Upper lobe of left lung (tissue), 6 donors: ENCODE measurements at places on chromosomes 5 and 9. TPM values are rescaled to one million over a fixed set of nuclear protein-coding genes. Genes with fewer than 3 reads are reported as not detected.

DNA sequence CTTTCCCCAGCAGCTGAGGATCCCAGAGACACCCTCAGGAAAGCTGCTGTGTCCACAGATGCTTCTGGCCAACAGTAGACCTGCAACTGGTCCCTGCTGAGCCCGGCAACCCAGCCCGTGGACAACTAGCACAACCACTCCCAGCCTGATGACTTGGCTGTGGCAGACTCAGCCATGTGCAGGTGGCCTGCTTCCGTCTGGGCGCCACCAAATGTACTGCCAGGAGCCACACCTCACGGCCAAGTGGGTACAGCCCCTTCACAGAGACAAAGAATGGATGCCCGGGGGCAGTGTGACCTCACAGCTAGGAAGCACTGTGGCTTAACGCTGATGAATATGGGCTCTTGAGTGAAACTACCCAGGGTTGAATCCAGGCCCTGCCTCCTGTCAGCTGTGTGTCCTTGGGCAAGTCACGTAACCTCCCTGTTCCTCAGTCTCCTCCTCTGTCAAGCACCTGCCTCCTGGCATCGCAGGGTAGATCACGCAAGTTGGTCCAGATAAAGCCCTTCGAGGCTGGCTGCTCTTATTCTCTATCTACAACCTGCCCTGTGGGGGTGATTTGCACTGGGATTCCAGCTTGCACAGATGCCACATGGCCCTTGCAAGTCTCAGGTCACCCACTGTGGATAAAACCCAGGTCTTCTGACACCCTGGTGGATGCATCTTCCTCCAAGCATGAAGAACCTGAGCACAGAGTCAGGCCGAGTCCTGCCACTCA, 225.0 kb downstream of the PBX3 start:
- no peak for DNase-seq
- no peaks in the 10 kb centered on the region for H3K4me1 ChIP-seq
- H3K27me3 ChIP-seq: no peaks in the 10 kb centered on the region
- no peaks in the 10 kb centered on the region for H3K36me3 ChIP-seq

DNA sequence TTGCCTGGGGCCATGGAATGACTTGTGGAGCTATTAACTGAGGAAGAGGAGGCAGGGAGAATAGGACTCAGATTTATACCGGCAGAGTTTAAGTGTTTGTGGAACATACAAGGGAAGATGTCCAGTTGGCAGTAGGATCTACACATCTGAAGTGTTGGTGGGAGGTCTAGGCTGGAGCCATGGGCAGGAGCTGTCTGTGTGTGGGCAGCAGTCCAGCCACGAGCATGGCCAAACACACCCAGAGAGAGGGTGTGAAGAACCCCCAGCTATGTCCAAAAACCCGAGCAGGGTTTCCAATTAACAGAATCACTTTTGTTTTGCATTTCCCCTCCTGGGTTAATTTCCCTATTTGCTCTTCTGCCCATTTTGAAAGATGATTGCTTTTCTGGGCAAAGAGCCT, 393.7 kb downstream of the CDK5RAP2 start:
- no peaks in the 10 kb centered on the region for H3K36me3 ChIP-seq
- H3K4me1 ChIP-seq: no peaks in the 10 kb centered on the region
- no peaks in the 10 kb centered on the region for H3K27me3 ChIP-seq
- no peak overlapping the region for H3K4me3 ChIP-seq
- DNase-seq: no peak

DNA sequence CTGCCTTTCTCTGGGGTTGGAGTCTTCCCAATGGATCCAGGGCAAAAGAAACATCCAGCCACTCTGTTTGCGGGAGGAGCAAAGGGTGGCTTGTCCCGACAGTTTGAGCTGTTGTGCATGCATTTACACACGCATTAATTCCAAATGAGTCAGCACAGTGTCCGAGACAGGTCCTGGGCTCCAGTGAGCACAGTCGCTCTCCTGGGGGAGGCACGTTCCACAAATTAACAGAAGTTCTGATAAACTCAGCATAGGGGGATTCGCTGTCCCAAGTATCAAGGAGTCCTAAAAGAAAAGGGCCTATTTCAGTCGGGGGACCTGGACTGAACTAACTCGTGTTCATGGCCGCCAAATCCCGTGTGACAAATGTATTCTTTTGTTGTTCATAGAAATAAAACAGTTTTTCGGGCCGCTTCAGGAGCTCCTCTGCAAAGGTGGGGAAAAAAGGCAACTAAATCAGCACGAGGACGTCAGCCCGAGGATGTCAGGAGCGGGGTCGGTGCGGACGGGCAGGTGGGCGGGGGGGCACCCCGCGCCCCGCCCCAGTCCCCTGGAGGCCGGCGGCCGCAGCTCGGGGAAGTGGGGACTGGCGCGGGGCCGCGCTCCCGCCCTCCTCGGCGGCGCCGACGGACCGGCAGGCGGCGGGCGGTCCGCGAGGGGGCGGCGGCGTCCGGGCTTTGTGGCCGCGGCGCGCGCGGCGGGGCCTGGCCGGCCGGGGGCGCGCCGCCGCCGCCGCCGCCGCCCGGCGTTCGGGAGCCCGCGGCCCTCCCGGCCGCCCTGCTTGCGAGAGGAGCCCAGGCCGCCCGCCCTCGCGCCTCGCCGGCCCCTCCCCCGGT, at the start of gene MSANTD3:
MSANTD3 (plus strand) TSS at position 614 of the 836 bp plus-strand sequence. CDS start 14,796 bp downstream, outside the sequence.
- peak within 1 kb of the TSS; percentile 90 for H3K27ac ChIP-seq
- H3K4me1 ChIP-seq: peaks cover 19% of the 10 kb centered on the region
- peak; percentile 76 for DNase-seq
- H3K4me3 ChIP-seq: peak within 1 kb of the TSS; percentile 87
- no peaks in the 10 kb centered on the region for H3K36me3 ChIP-seq

The ZNF883 gene
- total RNA-seq: 0.26 TPM

- no peaks in the 10 kb centered on the region for H3K36me3 ChIP-seq
- H3K27ac ChIP-seq: no peak overlapping the region
- no peak overlapping the region for H3K4me3 ChIP-seq
Observed at GRCh38 chr9:74543145-74543544, 46.0 kb downstream of the RORB start.
